ENCODE measurements at places on chromosomes 7 and 10.

DNA sequence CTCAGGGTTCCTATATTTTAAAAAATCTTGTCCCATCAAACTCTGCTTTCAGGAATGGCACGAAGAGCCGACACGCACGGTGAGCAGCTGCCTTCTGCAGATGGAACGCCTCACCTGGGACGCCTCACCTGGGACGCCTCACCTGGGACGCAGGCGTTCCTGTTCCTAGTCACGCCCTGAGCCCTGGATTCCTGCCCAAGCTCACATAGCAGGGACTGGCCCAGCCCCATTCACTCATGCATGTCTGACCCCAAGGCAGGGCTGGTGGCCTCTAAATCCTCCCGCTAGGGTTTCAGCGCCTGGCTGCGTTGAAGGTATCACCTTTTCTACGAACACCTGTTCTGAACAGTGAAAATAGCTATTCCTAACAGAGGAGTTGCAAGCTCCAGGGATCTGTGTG is 49.8 kb downstream of the CARD11 start:
- DNase-seq, result no peak

GRCh38 chr7:148916186-148916585 is 32.1 kb upstream of the EZH2 start:
- DNase-seq, result peak; percentile 40

DNA sequence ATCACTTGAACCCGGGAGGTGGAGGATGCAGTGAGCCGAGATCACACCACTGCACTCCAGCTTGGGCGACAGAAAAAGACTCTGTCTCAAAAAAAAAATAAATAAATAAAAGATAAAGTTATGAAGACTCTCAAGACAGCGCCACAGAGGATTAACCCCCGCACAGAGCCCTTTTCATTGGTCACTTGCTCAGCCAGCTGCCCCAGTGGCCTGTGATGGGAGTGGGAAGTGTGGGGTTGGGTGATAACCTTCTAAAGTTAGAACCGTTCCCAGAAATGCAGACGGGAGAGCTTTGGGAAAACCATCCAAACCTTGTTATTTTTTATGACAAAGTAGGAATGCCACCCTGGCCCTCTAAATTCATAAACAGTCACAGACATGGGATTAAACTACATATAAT is 57.4 kb downstream of the PARP12 start:
- no peak for DNase-seq

DNA sequence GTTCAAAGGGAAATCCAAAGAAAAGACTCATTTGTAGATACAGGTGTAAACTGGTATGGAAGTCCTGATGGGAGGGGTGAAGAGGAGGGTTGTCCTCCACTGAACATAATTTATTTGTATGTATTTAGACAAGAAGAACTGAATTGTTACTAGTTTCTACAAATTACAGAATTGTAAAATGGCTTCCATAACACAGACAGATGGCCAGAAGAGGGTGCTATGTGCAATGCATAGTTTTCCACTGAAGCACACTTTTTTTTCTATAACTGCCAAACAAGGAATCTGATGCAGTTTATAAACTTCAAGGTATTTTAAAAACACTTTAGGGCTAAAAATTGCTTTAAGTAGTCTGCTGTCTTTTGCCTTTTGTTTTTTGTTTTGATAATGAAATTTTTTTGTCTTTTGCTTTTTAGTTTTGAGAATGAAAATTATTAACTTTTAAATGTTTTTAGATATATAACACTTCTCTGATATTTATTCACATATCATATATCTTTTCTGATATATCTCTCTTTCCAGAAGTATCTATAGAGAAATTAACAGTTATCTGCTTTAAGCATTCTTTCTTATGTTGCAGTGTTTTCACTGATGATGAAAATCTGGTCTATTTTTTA is 58.5 kb downstream of the PHYHIPL start:
- DNase-seq, result peak; percentile 51

GRCh38 chr7:44195889-44196288 is 4.9 kb upstream of the YKT6 start:
- no peak for DNase-seq

DNA sequence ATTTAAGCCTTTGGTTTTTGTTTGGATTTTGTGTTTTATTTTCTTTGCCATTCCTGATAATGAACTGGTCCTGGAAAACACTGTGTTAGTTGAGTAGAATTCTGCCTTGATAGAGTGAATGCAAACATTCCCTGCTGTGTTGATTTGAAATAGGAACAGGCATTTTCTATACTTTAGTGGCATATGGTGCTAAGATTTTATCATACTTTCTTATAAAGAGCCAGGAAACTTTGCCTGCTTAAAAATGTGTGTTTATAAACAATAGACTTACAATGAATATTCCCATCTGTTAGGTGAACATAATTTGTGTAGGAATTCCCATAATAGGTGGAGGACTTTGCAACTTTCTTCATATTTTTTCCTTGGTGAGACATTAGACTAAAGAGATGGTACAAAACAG is 333.3 kb downstream of the SDK1 start:
- DNase-seq, result no peak

DNA sequence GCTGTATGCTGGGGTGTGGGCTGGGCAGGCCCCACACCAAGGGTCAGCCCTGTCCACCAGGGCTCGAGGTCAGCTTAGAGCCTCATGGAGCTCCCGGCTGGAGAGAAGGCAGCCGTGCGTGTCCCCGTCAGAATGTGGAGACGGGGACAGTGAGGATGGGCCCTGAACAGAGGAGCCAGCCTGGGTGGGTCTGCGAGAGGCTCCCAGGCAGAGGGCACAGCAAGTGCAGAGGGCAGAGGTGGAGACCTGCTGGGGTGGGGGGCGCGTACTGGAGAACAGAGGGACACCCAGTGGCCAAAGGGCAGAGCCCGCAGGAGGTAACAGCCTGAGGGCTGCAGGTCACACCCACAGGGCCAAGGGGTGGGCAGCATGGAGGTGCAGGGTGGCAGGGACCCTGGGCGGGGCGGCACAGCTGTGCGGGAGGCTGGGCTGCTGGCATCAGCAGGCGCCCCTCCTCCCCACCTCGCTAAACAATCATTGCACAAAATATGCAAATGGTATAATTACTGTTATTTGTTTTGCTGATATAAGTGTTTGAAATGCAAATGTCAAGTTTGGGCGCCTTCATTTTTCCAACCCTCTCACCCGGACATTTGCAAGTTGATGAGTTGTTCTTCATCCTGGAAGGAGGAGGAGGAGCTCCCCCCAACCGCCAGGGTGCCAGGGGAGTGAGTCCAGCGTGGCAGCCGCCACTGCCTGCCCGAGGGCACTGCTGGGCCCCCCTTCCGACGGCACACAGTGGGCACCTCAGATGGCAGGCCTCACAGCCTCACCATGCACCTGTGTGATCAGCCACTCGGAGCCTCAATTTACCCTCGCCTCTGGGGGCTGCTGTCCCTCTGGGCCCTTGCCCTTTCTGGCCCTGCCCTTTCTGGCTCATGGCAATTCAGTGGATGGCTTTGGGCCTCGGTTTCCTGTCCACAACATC is 35.0 kb downstream of the ELFN1 start:
- DNase-seq, result no peak

DNA sequence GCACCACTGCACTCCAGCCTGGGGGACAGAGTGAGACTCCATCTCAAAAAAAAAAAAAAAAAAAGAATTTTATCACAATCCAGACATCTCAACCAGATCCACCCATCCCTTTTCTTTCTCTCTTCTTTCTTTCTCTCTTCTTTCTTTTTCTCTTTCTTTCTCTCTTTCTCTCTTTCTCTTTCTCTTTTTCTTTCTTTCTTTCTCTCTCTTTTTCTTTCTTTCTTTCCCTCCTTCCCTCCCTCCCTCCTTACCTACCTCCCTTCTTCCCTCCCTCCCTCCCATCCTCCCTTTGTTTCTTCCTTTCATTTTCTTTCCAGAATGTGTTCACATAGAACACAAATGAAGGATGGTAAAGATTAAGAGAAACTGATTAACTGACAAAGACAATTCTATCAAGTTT is 18.1 kb upstream of the HOXA13 start:
- no peak for DNase-seq

DNA sequence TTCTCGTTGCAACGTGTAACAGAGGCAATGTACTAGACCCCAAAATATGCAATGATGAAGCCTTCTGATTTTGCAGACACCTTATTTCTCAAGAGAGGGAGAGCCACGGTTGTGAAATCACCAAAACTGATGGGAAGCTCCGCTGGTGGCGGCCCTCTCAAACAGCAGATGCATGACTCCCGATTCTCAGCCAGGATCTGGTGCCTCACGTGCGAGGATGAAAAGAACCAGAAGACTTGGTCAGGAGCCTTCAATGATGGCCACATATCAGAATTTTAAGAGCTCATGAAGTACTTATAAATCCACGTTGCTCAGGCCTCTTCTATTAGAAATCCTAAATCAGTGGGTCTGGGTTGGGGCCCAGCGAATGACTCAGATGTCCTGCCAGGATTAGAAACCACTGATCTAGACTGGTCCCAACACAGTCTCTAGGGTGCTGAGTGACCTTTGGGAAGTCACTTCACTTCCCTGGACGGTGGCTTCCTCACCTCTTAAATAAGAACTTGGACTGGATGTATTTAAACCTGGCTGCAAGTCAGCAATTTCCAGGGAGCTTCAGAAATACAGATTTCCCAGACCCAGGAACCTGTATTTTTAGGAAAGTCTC is 41.9 kb upstream of the FAM180A start:
- DNase-seq, result no peak

- no peak for DNase-seq
Observed at GRCh38 chr10:8224591-8224990, 170.1 kb downstream of the GATA3 start.

DNA sequence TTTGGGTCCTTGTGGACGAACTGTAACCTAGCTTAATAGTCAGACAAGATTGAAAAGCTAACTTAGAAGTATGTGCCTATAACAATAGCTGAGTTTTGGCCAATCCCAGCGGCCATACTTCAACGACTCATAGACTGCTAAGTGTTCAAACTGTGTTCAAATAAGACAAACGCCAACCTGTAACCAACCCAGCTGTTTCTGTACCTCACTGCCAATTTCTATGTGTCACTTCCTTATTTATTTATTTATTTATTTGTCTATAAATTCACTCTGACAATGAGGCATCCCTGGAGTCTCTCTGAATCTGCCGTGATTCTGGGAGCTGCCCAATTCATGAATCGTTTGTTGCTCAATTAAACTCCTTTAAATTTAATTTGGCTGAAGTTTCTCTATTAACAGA is 21.7 kb downstream of the ST8SIA6 start:
- DNase-seq, result no peak

GRCh38 chr7:148185041-148185440 is 405.5 kb upstream of the C7orf33 start:
- DNase-seq, result peak; percentile 43

DNA sequence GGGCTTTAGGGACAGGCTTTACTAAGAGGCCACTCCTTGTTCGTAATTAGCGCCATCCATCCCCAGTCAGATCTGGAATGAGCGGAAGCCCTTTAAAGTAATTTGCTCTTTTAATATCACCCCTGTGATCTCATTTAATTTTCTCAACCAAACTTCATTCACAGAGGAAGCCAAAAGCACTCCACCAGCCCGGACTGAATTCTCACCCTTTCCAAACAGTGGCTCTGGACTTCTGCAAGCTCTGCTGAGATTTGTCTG is 43.1 kb downstream of the UNC5B start:
- DNase-seq, result no peak

DNA sequence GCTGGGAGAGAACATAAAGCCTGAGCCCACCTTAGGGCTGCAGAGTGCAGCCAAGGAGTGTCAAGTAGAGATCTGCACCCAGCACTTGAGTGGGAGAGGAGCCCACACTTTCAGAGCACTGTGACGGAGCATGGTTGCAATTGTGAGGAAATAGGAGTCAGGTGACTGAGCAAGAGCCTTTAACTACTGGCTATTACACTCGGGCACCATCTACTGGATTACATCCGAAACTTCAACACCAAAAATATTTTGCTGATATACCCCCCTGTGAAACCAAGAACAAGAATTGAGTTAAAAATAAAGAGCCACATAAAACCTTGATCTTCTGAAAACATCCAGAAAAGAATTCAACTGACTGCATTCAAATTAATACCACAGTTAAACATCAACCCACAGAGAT is 657.9 kb downstream of the NXPH1 start:
- no peak for DNase-seq

DNA sequence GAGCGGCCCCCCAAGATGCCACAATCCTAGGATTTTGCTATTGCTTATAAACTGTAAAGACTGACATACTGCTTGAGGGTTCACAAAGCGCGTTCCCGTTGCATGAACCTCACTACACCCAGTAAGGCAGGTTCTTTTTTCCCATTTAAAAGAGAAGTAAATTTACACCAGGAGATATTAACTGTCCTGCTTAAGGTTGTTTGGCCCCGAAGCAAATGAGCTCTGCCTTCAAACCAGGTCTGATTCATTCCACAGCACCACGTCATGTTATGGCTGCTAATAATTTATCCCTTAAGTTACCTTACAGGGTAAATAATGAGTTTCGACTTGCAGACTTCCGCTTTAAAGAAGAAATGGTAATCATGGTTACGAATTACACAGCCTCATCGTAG is 559 bp upstream of the FKBP14 start:
- no peak for DNase-seq

DNA sequence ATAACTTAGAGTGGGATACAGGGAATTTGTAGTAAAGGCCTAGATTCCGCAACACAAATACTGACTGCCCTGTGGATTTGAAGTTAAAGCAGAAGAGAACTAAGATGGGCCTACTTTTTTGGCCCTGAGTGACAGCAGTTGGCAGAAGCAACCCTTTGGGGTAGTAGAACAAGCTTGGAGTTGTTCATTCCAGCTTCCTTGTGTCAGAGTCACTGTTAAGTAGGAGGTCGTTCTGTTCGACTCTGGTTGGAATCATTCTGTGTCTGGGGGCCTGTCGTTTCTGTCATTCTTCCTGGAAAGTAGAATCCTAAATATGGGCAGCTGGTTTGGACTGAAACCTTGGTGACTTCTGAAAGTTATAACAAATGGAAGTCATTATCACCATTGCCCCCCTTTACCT is 865.9 kb downstream of the LRMDA start:
- no peak for DNase-seq

DNA sequence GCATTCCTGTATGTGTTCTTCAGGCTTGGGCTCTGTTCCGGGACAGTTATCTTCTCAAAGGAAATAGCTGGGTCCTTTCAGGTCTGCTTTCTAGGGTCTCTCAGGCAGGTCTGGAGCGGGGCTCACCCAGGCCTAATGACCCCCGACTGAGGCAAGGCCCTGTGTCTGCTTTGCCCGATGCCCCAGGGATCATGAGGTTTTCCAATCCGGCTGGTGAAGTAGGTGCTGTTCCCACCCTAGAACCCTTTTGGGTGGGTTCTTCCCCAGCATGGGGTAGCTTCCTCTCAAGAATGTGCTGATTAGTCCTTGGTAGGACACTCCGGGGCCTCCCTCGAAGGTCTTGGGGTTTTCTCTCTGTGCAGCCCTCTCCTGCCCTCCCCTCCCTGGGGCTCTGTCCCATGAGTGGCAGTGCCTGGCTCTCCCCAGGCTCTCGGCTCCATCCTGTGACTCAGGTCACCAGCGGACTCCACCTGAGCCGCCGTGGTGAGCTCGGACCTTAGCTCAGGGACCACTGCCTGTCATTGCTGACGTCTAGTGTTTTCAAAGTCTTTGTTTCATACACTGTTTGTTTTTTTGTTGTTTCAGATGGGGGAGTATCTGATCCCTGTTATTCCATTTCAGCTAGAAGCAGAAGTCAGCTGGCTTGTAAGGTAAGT is 71.0 kb upstream of the NKX6-2 start:
- no peak for DNase-seq

Data from mesenchymal stem cell (in vitro differentiated cells and primary cell).